ENCODE measurements at places on chromosomes 12 and 14.
A peak's percentile ranks its signal among the peaks of the same experiment; 100 is the strongest.

GRCh38 chr14:87824266-87824665, 168.7 kb downstream of the GALC start:
- DNase-seq = no peak

GRCh38 chr12:114166362-114166761, 200.2 kb upstream of the RBM19 start:
- no peak for DNase-seq

DNA sequence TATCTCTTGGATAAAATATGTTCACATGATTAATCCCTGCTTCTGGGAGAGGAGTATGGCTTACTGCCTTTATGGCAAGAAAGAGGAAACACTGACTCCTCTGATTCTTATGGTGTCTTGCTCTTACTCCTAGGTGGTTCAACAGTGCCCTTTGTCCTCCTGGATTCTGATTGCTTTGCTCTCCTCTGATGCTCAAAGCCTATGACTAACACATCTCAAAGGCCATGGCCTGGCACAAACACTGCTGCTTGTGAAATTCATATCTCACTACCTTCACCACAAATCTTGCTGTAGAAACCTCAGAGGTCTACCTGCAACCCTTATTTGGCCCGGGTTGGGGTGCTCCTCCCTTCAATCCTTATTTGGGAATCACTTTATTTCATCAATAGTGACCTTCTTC, 217.2 kb downstream of the C12orf50 start:
- no peak for DNase-seq

- DNase-seq = peak; percentile 70
Observed at GRCh38 chr12:51269174-51270066, 795 bp downstream of the SMAGP start.

- DNase-seq = no peak
Observed at GRCh38 chr12:103728323-103728722, 112.7 kb downstream of the NT5DC3 start.

- DNase-seq = no peak
Observed at GRCh38 chr14:63209160-63209559, 4.9 kb downstream of the RHOJ start.

- peak; percentile 69 for DNase-seq
Observed at GRCh38 chr14:51328064-51328771, 88.2 kb downstream of the TMX1 start.

GRCh38 chr12:57126561-57126960, 1.7 kb upstream of the LRP1 start:
- DNase-seq = no peak

- no peak for DNase-seq
Observed at GRCh38 chr12:107033758-107034739, 47.1 kb upstream of the MTERF2 start.

GRCh38 chr14:99402950-99403349, 77.7 kb downstream of the SETD3 start:
- DNase-seq = no peak

- DNase-seq = no peak
Observed at GRCh38 chr12:57724936-57725740, 13.4 kb downstream of the AGAP2 start.

GRCh38 chr14:55103005-55103640, 25.9 kb upstream of the LGALS3 start:
- peak; percentile 54 for DNase-seq

DNA sequence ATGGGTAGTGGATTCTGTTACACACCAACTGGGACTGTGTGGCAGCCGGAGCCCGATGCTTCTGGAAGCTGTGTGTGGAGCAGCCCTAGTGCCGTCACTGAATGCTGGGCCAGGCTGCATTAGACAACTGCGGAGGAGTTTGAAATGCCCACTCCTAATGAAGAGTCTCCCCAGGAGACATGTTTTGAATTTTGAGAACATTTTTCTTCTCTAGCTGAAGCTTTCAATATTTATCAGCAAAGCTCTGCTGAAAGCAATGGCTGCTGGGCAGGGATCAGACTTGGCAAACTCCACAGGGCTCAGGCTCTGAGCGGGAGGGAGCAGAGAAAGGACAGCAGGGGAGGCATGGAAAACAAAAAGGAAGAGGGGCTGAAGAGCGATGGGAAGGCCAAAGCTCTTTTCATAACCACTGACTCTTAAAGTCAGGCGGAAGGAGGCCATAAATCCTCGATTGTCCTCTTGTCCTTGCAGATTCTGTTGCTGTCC, 189.1 kb downstream of the MON2 start:
- DNase-seq = no peak

GRCh38 chr12:88566430-88566829, 13.8 kb downstream of the KITLG start:
- no peak for DNase-seq

- no peak for DNase-seq
Observed at GRCh38 chr12:91189516-91189915, 6.9 kb upstream of the DCN start.

GRCh38 chr12:75337905-75338304, 3.4 kb downstream of the GLIPR1L1 start:
- DNase-seq = no peak

GRCh38 chr12:238736-239398, 23.8 kb downstream of the SLC6A13 start:
- DNase-seq = no peak

- no peak for DNase-seq
Observed at GRCh38 chr12:71162832-71163763, 5.3 kb upstream of the TSPAN8 start.

DNA sequence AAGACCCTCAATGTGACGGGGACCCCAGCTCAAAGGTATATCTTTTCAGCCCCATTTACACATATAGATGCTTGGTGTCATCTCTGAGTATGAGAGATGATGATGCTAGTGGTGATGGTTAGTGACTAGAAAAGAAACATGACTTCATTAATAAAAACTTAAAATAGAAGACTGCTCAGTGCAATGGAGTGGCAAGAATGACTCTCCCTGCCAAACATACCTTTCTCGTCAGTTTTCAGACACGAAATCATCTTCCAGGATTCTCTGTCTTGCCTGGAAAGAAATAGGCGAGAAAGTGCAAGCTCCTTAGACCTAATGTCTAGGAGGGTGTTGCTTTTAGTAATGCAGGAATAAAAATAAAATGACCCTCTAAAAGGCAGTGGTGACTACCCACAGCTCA, 71.7 kb downstream of the TPH2 start:
- no peak for DNase-seq

DNA sequence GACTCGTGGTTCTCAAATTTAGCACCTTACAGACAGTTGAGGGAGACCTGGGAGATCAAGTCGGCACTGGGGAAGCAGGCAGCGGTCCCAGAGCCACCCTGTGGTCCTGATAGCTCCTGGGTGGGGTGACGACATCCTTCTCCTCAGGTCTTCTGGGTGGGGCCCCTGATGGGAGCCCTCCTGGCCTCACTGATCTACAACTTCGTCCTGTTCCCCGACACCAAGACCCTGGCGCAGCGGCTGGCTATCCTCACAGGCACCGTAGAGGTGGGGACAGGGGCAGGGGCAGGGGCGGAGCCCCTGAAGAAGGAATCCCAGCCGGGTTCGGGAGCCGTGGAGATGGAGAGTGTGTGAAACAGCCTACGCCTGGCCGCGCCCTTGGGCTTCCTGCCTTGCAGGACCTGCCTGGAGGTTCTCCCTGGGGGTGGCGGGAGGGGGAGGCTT, 2.6 kb downstream of the AQP6 start:
- DNase-seq = no peak

GRCh38 chr12:26268841-26269561, 73.6 kb downstream of the SSPN start:
- no peak for DNase-seq

GRCh38 chr14:71248194-71248593, 340.9 kb downstream of the PCNX1 start:
- DNase-seq = no peak

GRCh38 chr14:85319101-85319500, 210.8 kb upstream of the FLRT2 start:
- DNase-seq = no peak

DNA sequence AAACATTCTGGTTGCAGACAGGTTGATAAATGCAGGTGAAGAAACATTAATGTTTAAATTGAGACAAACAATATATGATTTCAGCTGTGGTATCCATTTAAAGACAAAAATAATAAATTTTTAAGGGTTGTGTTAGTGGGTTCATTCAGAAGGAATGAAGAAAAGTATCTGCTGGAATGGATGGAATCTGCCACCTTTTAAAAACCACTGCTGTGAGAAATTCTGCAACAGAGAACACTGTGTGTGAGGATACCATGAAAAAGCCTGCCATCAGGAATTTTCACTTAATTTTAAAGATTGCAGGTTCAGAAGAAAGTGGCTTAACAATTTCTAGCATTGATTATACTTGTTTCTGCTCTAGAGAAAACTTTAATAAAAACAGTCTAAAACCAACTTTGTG, 184.6 kb upstream of the SOX5 start:
- DNase-seq = no peak

DNA sequence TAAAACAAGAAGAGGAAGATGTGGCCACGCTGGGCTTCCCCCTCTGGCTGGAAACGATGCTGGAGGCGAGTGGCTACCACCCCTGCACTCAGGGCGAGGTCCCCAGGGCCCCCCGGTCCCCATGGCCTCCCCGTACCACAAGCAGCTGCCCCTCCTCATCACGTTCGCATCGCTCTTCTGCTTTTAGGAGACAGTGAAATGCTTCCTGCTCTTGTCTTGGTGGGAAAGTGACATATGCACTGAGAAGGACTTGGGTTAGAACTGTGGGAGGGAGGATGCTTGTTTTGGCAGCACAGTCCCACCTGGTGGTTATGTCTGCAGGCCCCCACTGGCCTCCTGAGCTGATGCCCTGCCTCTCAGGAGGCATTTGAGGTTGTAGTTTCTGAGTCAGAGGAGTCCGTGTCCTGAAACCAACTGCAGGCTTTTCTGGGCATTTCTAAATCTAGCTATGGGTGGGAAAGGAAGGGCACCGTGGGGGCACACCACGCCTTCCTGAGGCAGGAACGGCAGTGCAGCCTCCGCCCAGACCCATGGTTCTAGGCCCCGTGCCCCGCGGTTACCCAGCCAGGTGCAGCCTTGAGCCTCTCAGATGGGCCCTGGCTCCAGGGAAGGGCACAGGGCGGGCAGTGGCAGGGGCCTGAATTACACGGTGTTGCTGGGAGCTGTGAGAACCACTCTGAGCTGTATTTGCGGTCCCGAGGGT, 139.3 kb downstream of the ADGRD1 start:
- DNase-seq = peak; percentile 54

GRCh38 chr12:82299319-82300025, 58.7 kb downstream of the CCDC59 start:
- DNase-seq = no peak

DNA sequence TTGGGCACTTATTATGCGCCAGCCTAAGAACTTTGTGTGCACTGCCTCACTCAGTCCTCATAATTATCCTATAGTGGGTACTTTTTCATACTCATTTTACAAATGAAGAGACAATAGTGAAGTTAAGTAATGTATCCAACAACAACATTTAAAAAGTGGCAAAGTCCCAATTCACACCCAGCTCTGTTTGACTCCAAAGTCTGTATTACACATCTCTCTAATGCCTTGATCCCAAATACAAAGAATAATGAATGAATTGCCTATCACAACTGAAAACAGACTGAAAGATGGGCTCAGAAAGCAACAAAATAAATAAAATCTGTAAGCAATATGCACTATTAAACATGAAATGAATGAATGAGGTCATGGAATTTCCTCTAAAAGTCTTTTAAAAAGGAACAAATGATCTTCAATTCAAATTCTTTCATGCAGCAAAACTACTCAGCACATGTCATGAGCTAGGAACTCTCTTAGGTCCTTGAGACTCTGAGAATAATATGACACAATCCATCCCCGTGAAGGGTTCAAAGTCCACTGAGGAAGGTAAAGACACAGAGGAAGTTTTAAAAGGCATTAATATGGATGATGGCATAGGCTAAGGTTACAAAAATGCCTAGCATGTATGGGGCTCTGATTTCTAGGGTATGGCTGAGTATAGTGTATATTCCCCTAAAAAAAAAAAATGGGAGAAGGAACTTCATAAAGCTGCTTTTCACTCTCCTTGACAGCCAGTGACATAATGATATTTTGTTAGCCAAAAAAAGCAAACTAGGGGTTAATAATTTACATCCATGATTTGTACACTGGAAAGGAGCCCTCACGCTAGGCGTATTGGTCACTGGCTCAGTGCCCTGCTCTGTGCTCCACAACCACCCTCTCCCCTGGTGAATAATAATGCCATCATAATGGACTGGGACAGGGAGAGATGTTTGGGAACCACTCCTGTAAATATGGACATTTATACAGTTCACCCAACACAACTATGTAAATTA, 103.4 kb downstream of the SLC2A13 start:
- no peak for DNase-seq

DNA sequence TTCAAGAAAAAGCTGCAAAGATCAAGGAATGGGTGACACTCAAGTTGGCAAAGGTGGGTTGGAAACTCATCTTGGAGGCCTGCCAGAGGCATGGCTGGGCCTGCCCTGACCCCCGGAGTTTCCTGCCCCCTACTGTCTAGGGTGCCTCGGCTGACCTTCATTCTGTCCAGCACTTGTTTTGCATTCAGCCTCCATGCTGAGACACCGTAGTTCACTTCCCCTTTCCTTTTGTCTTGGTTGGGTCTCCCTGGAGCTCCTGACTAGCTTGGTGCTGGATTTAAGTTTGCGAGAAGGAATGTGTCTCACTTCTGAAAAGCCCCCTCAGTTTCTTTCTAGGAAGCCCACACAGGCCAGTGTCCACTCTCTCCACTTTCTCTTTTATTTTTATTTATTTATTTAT, 26.5 kb downstream of the PLEKHH1 start:
- no peak for DNase-seq

- no peak for DNase-seq
Observed at GRCh38 chr14:96261053-96261452, 5.0 kb downstream of the BDKRB1 start.

DNA sequence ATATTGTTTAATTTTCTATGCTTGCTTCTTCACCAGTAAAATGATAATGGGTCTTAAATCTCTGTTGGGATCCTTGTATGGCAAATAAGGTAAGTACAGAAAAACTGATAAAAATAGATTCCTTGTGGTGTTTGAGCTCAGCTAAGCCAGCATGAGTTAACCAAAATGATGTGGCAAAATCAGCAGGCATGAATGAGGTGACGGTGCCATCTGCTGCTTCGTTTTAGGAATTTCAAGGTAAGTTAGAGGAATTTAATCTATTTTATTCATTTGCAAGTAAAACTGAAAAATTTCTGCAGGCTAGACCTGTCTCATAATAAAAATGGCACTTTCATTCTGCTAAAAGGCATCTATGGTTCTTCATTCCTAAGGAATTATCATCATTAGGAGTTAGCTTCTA, 10.0 kb upstream of the CLEC7A start:
- DNase-seq = peak; percentile 45

GRCh38 chr14:94602722-94603121, 9.5 kb upstream of the SERPINA3 start:
- DNase-seq = no peak

GRCh38 chr12:13178568-13179210, 17.8 kb upstream of the EMP1 start:
- no peak for DNase-seq

DNA sequence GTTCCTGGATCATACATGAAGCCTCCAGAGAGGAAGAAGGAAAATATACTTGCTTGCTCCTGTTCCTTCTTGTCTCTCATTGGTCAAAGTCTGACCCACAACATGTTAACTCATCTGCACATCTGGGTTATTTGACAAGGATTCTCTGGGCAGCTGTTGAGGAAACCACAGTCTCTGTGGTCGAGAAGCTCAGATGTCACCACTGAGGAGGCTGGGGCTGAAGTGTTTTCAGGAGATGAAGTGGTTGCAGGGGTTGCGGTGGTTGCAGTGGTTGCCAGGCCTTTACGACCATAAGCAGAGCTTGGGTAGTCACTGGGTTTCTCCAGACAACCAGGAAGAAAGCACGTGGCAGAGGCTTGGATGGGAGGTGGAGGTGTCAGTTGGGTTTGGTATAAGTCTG, 265.0 kb upstream of the LRIG3 start:
- no peak for DNase-seq

Data from stimulated activated naive CD8-positive, alpha-beta T cell treated with anti-CD3 and anti-CD28 coated beads, Interleukin-15, Interleukin-2, amounts not matched to agents 100 U/mL and 50 U/mL, for 24 hours (primary cell).